Stimulated activated CD4-positive, alpha-beta T cell treated with anti-CD3 and anti-CD28 coated beads, Interleukin-12 subunit alpha, Interleukin-12 subunit beta, amount 100 ng/mL, for 24 hours (primary cell): ENCODE measurements at places on chromosomes 2 and 18.

GRCh38 chr18:23416298-23416697 is 36.8 kb upstream of the RIOK3 start:
- no peak for DNase-seq

- DNase-seq: no peak
Measured at GRCh38 chr2:120541553-120541932, 194.1 kb upstream of the GLI2 start.

- no peak for DNase-seq
Measured at GRCh38 chr2:150219861-150220260, 267.6 kb downstream of the RND3 start.

DNA sequence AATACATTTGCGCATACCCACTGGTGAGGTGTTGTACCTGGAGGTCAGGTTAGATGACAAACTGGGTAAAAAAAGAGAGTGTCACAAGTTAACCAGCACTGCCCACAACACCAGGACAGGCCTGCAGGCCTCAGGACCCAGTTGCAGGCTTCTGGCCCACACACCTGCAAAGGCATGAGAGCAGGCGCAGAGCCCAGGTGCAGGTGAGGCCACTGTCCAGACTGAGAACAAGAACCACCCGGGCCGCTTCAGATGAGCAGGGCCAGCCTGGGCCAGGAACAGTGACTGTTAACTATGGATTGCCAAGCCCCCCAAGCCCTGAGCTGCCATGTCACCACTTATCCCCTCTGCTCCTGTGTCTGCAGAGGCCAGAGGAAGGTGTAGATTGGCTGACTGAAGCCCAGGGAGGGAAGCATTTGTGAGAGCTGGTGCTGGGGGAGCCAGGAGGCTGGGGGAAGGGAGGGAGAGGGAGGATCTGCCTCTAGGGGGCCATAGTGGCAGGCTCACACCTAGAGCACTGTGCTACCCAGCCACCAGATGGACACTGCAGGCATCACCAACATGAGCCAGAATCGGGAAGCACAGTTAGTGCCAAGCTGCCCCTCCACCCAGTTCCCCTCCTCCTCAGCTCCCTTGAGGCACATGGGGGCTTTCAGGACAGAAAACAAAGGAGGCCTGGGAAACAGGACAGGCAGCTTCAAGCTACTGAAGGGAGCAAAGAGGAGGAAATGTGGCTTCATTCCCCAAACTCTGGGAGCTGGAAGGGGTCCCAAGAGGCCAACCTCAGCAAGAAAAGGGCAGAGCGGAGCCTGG is 35.4 kb downstream of the SFXN5 start:
- DNase-seq: no peak

- no peak for DNase-seq
Measured at GRCh38 chr2:163132850-163133249, 294.3 kb upstream of the KCNH7 start.

DNA sequence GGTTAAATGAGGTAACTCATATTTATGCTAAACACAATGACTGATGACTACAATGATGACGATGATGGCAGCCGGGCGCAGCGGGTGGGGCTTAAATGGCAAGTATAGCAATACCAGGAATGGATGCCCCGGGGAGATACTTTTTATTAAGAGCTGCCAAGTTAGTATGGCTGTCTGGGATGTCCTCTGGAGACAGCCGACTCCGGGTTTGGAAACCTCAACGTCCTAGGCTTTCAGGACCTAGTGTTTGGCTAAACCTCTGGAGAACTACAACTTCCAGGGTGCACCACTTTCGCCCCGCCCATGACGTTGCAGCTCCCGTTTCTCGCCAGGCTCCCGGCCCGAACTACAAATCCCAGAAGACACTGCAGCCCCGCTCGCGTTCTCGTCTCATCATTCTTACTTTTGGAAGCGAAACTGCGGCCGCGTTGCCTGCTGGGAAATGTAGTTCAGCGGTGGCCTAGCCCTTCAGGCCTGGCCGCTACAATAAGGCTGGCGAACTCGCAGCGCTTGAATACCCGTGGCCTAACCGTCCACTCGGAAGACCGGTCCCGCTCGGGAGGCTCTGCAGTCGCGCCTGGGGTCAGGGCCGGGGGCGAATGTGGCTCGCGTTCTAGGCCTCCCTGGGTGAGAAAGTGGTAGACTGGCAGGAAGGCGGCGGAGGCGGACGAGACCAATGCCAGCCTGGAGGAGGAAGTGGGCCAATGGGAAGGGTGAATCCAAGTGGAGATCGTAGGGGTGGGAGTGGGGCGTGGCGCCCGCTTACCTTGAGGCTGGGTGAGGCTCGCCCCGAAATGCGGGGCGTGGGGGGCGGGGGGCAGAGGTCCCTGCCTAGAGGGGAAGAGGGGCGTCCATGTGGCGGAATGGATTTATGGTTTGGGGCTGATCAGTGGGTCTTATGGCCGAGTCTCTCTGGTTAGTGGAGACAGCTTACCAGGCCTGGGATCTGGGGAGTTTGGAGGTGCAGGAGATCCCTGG is at the start of gene SMARCAL1:
SMARCAL1 (plus strand) TSS at position 463 of the 978 bp plus-strand sequence. CDS start 2,221 bp downstream, outside the sequence.
- DNase-seq: peak; percentile 98

DNA sequence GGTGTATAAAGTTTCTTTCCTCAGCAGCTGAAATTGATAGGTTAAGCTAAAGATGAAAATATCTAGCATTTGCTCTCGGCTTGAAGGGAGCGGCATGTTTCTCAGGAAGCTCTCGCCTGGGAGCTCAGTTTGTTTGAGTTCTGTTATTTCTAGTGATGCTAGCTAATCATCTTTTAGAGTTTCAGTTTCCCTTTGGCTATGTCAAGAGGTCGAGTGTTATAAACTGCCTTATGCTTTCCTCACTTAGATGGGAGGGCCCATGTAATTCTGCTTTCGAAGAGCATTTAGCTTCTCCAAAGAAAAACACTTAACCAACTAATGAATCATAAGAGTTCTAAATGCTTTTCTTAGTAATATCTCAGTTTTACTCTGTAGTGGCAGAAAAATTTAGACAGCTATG is 33.6 kb downstream of the PLCL1 start:
- no peak for DNase-seq

DNA sequence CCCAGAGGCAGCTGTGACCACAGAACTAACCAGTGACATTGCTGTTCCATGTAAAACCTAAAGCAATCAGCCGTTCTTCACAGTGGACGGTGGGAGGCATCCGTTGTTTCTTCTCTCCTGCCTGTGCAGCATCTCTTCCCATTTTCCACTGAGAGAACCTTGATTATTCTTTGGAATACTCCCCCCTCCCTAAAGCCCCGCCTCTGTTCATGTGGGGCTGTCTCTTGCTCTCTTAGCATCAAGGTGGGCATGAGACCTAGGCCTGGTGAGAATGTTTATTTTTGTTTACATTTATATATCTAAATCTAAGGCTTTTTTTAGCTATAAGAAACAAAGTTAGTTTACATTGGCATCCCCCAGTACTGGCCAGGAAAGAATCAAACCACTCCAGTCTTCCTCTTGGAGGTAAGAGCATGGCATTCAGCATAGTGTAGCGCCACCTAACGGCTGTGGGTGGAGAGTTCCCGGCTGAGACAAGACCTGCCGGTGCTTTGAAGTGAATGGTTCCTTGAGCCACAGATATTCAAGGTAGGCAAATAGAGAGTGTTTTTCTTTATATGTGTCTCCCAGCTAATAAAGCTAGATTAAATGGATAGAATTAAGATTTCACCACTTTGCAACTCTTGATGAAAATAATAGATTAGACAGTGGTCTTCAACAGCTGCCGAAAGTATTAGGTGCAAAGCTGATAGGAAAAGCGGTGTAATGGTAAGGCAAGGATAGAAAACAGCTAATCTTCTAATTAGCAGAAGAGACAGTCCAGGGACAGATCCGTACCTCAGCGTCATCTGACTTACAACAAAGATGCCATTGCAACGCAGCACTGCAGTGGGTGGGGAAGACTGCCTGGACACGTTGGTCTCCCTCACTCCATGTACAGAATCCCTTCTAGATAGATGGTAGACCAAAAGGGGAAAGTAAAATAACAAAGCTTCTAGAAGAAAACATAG is 219.6 kb upstream of the RAB12 start:
- DNase-seq: peak; percentile 18

GRCh38 chr18:27662949-27663348 is 477.8 kb upstream of the CHST9 start:
- DNase-seq: no peak

DNA sequence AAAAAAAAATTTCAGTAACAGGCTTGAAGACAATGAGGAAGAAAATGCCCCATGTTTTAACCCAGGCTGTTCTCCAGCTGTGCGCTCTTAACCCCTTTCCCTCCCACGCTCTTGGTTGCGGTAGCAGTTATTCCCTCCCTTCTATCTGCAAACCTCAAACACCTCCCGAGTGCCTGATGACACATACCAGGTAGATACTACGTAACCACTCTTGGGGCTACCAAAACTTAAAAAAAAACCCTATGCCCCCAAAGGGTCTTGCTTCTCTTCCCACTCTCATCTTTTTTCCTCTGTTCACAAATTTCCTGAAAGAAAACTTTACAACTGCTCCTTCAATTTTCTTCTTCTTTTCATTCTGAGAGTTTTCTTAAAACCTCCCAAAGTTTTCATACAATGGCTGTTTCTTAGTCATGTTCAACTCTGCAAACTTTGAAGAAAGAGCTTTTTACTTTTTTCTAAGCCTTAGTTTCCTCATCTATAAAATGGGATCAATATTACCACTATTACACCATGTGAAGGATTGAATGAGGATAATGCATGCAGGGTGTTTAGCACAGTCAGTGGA is 4.9 kb upstream of the DRC1 start:
- DNase-seq: peak; percentile 24

DNA sequence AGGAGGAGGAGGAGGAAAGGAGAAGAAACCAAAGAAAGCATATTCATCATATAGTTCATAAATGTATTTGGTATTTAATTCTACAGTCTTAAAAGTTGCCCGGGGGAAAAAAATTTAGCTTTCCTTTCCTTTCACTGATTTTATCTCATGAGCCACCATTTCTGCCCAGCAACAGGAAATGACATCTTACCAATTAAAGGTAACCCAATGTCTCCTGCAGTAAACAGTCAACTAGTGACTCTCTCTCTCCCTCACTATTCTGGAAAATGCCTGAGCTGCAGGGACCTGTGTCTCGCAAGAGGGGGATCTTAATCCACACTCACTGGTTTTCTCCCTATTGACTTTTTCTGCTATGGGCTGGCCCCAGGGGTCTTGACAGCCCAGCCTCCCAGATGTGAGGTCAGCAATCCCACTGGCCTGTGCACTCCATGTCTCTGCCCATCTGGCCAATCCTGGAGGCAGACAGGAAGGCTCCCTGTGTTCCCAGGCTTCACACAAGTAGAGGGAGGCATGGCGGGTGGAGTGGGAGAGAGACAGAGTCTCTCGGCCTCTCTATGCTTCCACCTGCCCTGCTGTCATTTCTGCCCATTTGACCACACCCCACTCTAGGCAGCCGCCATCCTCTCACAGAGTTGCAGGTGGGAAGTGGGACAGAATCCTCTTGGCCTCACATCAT is 85.4 kb upstream of the CABLES1 start:
- no peak for DNase-seq

GRCh38 chr2:165013944-165014619 is 58.8 kb upstream of the SLC38A11 start:
- no peak for DNase-seq

- DNase-seq: no peak
Measured at GRCh38 chr2:5093056-5093455, 599.1 kb upstream of the SOX11 start.

DNA sequence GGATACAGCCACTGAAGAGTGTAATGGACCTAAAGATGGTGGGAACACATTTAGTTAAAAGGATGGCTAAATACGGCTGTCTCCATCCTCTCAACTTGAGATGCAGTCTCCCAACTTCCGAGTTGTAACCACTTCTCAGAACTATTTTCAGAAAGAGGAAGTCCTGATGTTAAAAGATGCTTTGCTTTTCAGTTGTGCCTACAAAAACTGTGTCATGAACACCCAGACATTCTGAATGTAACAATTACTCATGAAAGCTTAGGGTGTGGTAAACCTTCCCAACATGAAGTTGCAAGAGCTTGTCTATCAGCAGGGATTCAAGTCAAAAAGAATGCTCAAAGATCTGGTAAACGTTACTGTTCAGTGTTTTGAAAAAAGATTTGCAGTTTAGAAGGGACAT is 147.9 kb downstream of the DOCK10 start:
- no peak for DNase-seq

GRCh38 chr18:58535340-58536201 is 93.3 kb downstream of the ALPK2 start:
- DNase-seq: no peak

DNA sequence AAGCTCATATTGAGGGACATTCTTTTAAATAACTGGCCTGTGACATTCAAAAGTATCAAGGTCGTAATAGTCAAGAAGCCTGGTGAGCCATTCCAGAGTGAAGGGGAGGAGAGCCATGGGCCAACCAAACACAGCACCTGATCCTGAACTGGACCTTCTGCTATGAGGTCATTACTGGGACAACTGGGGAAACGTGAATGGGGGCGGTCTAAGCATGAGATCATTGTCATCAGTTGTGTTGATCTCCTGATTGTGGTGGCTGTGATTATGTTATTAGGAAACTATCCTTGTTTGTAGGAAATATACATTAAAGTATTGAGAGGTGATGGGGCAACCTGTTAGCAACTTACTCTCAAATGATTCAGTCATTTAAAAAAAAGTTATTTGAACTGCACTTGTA is 79.3 kb downstream of the FBXO15 start:
- no peak for DNase-seq

GRCh38 chr2:32061973-32062861 is 1.1 kb upstream of the SPAST start:
- DNase-seq: no peak

- no peak for DNase-seq
Measured at GRCh38 chr2:37560241-37560848, 111.1 kb downstream of the CDC42EP3 start.

- no peak for DNase-seq
Measured at GRCh38 chr2:39269941-39270340, 26.2 kb upstream of the CDKL4 start.

- no peak for DNase-seq
Measured at GRCh38 chr2:128776461-128777195, 458.0 kb upstream of the HS6ST1 start.

DNA sequence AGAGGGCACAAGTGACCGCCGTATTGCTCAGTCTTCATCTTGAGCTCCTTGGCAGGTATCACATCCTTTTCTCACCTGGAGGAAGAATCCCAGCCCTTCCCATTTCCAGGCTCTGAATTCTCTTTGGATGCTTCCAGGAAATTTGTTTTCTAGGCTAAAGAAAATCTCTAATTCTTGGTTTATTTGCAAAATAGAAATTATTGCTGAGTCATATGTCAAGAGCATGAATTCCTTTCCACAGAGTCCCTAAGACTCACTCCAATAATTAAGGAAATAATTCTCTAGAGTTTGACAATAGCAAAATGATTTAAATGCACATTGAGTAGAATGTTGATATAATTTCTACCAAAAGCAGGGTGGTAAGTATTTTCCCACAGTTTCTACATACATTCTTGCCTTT is 16.3 kb upstream of the CCDC68 start:
- DNase-seq: no peak
